ENCODE measurements at places on chromosomes 5 and 9.

- no peak for DNase-seq
Measured at GRCh38 chr5:15715967-15716366, 216.0 kb downstream of the FBXL7 start.

DNA sequence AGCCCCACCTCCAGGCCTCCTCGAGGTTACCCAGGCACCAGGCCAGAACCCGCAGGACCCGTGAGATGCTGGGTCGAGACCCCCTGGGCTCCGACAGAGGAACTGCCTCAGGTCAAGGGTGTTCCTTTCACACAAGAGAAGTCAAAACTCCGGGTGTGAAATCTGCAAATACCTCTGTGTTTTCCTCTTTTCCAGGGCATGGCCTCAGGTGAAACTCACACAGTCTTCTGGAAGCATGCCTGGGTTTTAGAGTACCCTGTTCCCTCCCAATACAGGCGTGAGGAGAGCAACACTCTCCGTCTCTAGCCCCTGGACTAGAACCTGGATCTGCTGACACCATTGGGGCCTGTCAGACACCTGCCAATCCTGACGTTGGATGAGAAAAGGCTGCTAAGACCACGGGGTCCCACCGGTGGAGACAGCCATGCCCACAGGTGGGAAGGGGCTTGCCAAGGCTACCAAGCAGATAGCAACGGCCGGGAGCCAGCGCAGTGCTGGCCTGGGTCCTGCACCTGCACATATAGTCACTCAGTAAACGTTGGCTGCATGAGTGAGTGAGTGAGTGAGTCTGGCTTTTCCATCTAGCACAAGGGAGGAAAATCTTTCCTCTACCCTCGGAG is 182.0 kb upstream of the PPP1R26 start:
- DNase-seq: no peak

DNA sequence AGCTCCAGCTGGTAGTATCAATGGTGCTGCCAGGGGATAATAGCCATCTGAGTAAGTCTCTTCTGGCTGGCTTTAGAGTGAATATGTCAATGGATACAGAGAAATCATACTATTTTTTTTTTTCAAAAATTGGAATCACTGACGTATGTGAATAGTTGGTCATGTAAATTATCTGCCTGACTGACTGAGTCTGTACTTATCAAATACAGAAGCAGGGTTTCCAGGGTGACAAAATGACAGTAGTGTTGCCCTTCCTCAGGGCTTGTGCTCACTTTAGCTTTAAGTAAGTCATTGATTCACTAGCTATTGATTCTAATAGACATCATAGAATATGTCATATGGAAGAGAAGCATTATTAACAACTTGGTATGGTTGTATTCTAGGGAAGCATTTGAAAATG is 126.0 kb upstream of the C6 start:
- DNase-seq: no peak

GRCh38 chr5:76986825-76987526 is 34.1 kb downstream of the CRHBP start:
- DNase-seq: no peak

DNA sequence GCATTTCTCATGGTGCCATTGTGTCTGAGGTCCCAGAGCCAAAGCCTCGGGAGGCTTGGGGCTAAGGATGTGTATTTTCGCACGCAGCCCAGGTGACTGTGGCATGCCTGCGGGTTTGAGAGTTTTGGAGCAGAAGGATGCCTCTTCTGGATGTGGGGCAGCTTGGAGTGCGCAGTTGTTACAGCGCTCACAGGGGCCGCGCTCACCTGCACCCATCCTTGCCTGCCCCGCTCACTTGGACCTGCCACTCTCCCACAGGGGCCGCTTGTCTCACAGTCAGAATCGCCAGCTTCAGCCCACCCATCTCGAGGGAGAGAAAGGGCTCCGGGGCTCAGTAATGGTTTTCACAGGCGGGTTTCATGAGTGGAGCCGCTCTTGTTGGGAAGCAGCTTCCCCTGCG is 132.9 kb downstream of the MVB12B start:
- DNase-seq: no peak

DNA sequence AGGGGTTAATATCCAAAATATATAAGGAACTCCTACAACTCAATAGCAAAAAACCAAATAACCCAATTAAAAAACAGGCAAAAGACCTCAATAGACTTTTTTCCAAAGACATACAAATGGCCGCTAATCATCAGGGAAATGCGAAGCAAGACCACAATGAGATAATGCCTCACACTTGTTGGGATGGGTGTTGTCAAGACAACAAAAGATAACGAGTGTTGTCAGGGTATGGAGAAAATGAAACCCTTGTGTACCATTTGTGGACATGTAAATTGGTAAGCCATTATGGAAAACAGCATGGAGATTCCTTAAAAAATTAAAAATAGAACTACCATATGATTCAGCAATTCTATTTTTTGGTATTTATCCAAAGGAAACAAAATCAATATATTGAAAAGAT is 620.2 kb downstream of the ACTL7B start:
- no peak for DNase-seq

DNA sequence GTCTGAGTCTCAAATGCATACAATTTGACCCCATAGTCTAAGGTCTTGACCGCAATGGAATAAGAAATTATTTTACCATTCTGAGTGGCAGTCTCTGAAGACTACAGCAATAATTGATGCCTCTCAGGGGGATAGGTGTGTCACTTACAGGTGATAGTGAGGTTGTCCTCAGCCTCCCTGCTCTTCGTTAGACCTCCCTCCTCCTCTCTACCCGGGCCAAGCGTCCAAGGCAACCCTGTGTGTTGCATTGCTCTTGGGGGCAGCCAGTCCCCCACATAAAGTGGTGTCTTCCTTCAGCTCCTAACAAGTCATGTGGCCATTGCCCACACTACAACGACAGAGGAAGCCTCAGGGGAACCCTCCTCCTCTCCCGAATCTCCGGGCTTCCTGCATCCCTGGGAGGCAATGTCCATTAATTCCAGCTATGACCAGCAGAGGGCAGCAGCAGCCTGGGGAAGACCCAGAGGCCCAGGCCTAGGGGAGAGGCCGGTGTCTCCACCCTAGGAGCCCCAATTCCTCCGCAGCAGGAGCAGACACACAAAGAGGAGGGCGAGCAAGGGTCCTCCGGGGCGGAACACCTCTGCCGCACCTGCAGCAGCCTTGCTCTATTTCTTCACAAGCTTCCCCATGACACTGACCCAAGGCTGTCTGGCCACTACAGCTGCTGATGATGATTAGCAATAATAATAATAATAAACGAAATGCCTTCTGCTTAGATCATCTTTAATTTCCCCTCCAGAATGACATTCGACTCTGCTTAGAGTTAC is 134.8 kb downstream of the KCNIP1 start:
- DNase-seq: peak; percentile 49

- peak; percentile 72 for DNase-seq
Measured at GRCh38 chr9:34500623-34501267, 22.0 kb downstream of the ENHO start.

GRCh38 chr9:121765021-121765950 is 113.9 kb downstream of the DAB2IP start:
- DNase-seq: no peak

DNA sequence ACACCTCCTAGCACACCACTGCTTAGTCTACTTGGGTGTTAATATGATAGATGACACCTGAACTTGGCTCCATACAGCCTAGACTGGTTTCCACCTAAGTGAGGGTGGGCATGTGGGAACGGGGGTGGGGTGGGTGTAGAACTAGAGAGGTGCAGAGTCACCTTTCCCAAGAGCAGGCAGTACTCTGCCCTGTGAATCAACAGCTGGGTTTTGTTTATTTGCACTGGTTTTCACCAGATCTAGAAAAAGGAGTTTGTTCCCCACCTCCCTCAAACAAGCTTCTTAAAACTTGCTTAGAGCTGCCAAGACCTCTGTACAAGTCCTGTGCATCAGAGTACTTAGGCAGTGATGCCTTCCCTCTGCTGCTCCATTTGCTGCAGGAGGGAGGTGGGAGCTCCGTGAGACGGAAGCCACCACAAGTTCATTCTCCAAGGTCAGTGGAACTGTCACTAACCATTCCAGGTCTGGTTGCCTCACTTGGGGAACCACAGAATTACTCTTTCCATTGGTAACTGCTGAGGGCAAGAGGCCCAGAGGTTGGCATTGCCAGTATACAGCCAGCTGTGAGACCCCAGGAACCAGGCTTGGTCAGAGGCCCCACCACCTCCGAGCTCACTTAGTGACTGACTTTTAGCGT is 163.5 kb downstream of the NR3C1 start:
- DNase-seq: no peak

DNA sequence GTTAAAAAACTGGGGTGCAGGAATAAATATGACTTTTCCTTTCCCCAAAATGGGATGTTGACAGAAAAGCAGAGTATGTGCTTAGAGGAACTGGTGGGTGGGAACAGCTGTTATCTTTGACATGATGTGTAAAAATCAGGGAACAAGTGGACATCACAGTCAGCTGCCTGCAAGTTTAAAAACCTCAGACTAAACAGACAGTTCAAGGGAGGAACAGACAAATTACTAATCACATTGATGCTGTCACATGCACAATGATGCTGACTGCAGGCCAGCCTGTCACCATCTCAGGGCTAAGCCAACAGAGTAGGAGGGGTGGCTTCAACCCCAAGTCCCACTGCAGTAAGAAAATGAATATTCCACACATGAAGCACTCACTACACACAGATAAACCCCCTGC is 38.2 kb upstream of the UBAP2 start:
- no peak for DNase-seq

GRCh38 chr5:112290691-112291090 is 128.4 kb downstream of the EPB41L4A start:
- DNase-seq: no peak
